ENCODE measurements at places on chromosomes 1 and 21.

DNA sequence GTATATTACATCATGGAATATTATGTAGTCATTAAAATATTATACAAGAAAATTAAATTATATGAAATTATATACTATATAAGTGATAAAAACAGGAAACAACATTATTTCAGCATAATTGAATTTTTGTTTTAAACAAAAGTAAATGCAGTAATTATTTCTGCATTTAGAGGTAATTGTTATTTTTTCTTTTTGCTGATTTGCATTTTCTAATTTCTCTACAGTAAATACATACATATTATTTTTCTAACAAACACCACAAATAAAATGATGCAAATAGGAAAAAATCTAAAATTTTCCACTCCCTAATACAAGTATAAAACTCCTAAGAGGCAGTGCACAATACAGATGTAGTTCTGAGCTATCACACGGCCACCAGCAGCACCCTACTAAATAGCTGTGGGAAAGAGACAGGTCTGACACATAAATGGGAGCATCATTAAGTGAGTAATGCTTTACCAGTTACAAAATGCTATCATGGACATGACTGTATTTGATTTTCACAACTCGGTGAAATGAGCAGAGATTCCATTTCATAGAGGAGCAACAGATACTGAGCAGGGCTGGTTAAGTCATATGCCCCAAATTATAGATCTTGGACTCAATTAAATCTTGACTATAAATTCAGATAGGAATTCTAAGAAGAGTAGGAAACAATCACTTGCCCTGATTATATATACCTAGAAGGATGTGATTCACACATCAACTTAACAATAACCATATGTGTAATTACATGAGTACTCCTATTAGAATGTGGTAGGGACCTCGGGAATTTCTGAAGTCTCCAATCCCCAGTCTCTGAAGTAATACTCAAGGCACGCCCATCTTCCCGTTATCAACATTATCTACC lies 49.0 kb downstream of the NRIP1 start:
- peak; percentile 63 for DNase-seq

- no peak for DNase-seq
Measured at GRCh38 chr1:21860971-21861370, 48.9 kb downstream of the LDLRAD2 start.

DNA sequence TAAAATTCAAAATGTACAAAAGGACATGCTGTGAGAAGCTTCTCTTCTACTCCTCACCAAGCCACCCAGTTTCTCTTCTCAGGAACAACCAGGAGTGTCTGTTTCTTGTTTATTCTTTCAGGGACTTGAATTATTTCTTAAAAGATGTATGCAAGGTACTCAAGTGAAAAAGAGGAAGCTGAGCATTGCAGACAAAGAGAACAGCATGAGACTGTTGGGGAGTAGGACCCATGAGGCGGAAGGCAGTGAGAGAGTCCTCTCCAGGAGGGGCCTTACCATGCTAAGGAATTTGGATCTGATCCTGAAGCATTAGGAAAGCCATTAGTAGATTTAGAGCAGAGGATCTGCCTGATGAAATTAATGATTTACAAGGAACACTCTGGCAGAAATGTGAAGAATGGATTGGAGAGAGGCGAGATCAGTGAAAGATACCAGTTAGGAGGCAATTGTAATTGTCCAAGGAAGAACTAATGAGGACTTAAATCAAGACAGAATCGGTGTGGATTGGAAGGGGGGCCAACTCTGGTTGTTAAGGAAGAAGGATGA lies 14.7 kb upstream of the SSX2IP start:
- no peak for DNase-seq

- no peak for DNase-seq
Measured at GRCh38 chr1:85404408-85404807, 60.6 kb downstream of the DDAH1 start.

DNA sequence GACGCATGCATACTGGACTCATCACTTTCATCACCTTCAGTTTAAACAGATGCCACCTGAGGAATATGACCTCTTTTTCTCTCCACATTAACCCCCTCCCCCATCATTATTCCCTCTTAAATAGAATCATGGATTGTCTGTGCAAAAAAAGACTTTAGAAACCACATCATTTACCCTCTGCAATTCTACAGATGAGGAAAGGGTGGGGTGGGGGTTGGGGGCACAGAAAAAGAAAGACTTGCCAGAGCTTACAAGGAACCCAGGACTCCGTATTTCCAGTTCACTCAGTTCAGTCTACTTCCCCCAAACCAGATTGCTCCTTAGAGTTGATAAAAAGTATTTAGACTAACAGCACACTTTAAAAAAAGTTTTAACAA lies 26.2 kb upstream of the NFIA start:
- no peak for DNase-seq

- DNase-seq, result no peak
Measured at GRCh38 chr1:234942012-234942332, 186.7 kb downstream of the TOMM20 start.

DNA sequence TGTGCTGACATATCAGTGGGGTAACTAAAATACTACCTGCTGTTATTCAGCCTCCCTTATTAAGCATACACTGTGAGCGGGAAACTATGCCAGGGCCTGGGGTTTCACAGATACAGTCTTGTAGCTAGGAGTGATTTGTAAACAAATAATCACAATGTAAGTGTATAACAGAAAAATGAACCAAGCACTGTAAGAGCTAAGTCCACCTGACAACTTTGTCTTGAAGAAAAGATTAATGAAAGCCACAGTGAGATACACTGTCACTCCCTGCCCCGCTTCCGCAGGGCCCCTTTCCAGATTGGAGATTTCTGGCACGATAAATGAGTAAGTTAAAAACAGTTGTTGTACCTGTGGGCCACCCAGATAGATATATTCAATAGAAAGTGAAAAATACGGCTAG lies 4.8 kb downstream of the RCAN3 start:
- no peak for DNase-seq

- DNase-seq, result no peak
Measured at GRCh38 chr1:115991909-115992308, 15.6 kb downstream of the SLC22A15 start.

DNA sequence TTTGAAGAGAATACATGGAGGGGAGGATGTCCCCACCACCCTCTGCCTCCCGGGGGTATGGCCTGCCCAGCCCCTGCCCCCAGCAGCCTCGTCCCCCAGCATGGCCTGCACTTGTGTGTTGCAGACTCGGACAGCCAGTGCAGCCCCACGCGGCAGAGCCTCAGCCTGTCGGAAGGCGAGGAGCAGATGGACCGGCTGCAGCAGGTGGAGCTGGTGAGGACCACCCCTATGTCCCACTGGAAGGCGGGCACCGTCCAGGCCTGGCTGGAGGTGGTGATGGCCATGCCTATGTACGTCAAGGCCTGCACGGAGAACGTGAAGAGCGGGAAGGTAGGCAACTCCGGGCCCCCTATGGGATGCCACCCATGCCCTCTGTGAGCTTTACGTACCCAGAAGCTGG lies 59.5 kb upstream of the TMEM51 start:
- DNase-seq, result no peak

- no peak for DNase-seq
Measured at GRCh38 chr1:62406576-62406975, 30.3 kb upstream of the USP1 start.

- no peak for DNase-seq
Measured at GRCh38 chr1:64967381-64967780, 1.0 kb upstream of the JAK1 start.

GRCh38 chr1:37811027-37811655 lies 3.1 kb upstream of the YRDC start:
- DNase-seq, result peak; percentile 53

- DNase-seq, result no peak
Measured at GRCh38 chr21:46243960-46244361, 15.4 kb upstream of the LSS start.

DNA sequence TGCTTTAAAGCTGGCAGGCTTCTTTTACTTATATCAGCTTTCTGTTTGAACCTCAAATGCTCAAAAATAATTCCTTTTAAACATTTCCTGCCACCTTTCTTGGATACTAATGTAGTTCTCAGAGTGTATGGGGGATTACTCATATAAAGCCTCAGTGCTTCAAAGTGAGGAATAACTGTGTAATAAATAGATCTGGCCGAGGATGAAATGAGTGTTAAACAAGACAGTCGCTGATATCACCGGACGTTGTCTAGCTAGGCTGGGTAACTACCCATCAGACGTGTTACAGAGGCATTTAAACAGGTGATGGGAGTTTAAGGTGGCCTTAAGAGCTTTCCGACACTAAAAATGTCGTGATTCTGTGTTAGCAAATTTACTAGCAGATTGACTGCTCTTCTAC lies 53.1 kb downstream of the VANGL2 start:
- DNase-seq, result no peak

- no peak for DNase-seq
Measured at GRCh38 chr1:113912594-113913311, 7.6 kb downstream of the DCLRE1B start.

- DNase-seq, result no peak
Measured at GRCh38 chr1:25145775-25146393, 86.4 kb downstream of the SYF2 start.

GRCh38 chr21:44523567-44524413 lies 16.2 kb downstream of the KRTAP10-1 start:
- DNase-seq, result no peak

DNA sequence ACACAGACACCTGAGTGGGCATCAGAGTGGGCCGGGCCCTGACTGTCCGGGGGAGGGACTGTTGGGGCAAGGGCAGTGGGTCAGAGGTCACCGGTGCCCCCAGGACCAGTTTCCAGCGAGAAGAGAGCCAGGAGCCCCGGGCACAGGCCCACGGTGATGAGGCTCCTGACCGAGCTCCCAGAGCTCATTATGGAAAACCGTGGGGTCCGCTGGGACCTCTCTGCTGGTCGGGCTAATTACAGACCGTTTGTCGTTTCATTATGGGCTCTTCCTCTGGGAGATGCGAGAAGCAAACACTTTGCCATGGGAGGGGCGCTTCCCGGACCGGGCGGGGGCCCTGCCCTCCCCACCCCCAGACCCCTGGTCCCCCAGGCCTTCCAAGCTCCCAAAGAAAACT lies 12.0 kb upstream of the TTLL10 start:
- DNase-seq, result no peak

- DNase-seq, result no peak
Measured at GRCh38 chr21:45892156-45892915, 89.2 kb upstream of the COL6A1 start.

DNA sequence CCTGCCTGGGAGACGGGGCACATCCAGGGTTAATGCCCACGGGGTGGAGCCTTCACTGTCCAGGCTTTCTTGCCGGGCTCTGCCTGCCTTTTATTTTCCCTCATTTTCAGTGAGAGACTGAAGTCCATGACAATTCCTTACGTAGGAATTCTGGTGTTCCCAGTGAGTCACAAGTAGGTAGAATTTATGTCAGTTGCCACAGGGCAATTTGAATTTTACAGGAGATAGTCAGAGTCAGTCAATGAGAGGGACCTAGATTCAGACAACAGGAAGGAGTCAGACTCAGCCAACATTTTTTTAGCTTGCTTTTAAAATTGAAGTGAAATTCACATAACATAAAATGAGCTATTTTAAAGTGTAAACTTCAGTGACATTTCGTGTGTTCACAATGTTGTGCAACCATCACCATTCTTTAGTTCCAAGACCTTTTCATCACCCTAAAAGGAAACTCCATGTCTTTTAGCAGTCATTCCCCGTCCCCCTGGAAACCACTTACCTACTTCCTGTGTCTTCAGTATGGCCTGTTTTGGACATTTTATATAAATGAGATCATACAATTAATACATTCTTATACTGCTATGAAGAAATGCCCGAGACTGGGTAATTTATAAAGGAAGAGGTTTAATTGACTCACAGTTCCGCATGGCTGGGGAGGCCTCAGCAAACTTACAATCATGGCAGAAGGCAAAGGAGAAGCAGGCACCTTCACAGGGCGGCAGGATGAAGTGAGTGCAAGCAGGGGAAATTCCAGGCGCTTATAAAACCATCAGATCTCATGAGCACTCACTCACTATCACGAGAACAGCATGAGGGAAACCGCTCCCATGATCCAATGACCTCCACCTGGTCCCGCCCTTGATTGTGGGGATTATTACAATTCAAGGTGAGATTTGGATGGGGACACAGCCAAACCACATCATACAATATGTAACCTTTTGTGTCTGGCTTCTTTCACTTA lies 14.6 kb downstream of the AJAP1 start:
- DNase-seq, result peak; percentile 61

- no peak for DNase-seq
Measured at GRCh38 chr1:151159373-151159772, 2.9 kb downstream of the TNFAIP8L2 start.

GRCh38 chr1:147515045-147515869 lies 26.0 kb upstream of the BCL9 start:
- DNase-seq, result peak; percentile 42

Data from HTR-8/SVneo (cell line).